ENCODE measurements at places on chromosomes 5 and 9.

DNA sequence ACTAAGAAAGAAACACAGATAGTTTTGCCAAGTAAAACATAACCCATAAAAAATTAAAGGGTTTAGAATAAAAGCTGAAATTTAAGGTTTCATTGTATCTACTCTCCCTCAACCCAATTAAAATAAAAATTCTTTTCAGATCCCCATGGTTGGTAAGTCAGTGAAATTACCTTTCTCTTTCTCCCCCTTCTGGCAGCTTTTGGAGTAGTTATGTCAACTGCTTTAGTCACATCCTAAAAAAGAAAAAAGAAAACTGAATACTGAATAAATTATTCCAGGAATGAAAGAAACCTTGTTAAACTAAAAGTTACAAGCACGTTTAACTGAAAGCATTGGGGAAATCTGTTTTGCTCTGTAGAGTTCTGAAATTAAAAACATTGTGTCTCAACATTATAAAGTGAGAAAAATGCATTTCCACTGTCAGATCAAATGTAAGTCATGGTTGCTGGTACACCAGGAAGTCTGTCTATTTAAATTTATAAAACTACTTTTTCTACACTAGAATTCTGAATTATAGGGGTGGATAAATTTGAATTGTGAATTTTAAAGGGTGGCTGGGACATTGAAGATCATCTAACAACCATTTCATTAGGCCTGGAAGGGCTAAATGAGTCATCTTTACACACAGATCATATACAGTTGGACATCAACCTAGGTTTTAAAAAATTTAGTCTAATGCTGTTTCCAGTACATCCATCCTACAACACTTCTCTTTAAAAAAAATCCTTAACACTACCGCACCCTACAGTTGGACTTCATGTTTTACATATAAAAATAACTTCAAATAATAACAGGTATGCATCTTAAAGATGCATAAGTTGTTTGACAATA is 24.7 kb downstream of the PSIP1 start:
- DNase-seq = peak; percentile 50

DNA sequence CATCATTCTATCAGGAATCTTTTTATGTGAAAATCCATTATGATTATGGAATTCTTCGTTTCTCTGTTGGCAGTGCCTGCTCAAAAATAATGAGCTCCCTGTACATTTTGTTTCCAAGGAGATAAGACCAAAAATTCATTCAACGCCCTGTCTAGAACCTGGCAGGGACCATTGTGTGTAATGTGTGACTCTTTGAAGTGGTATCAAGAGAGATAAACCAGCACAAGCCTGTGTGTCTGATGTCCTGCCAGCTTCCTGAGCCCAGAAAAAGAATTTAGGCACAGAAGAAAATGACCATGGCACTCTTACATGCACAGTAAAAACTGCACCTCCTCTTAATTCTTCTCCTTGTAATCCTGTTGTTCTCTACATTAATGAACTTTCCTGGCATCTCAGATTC is 177.4 kb downstream of the SAXO1 start:
- DNase-seq = no peak

DNA sequence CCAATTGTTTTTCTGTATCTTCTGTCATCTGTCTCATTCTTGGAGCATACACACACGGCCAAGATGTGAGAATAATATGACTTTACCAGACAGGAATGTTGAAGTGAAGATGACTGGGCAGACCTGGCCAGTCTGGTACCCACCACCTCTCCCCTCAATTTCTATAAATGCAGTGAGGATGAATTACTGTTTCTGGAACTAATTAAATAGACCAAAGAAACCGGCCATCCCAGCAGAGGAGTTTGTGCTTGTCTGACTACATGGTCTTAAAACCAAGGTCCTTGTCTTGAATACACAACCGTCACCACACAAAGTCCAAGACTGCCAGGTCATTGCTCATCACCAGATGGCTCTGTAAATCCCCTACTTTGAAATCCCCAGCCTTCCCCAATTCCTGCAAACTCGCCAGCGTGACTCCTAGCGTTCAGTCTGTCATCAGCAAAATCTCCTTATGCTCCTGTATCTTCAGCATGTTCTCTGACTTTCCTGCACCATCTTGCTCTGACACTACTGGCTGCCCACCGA is 147.2 kb downstream of the PDE4D start:
- no peak for DNase-seq

DNA sequence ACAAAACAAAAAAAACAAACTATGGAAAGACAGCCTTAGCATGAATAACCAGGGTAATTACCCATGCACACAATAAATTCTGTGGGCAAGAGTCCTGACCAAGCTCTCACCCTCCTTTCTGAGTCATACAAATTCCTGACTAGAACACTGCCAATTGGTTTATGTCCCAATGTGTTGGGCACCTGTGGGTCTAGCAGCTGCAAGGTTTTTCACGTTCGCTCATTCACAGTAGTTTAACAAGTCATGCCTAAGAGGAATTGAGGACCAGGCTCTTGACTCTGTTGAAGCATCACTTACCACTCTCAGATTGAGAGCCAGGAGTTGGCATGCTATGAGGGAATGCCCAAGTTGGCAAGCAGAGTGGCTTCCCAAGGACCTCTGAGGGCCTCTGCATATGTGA is 205.5 kb upstream of the SLC24A2 start:
- no peak for DNase-seq

DNA sequence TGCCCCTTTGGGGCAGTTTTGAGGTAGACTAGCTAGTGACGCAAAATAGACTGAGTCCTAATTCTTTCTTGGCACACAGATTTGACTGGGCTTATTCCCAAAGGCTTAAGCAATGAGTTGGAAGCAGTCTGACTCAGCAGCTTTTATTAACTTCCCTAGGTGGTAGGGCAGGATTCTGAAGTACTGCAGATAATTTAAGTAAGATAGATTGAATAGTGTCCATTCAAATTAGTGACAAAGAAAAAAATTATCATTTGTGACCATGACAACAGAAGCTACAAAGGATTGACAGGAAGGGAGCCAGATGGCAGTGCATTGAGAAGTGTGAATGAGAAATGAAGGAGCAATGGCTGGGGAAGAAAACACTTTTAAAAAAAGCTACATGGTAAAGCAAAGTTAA is 649.4 kb downstream of the CDH9 start:
- no peak for DNase-seq

DNA sequence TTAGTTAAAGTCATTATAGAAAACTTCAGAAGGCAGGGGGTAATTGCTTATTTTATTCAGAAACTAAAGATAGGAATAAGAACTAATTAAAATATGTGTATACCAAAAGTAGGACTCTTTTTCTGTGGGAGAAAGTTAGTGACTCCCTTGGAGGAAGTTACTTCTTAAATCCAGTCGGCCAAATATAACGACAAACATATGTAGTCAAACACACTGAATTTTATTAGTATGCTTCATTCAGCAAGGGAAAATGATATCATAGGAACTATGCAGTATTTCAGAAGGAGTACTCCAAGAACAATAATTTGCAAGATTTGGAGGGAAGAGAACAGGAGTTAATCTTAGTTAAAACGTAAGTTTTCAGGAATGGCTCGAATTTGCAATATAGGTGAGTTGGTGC is 432.6 kb downstream of the CYLC2 start:
- no peak for DNase-seq

DNA sequence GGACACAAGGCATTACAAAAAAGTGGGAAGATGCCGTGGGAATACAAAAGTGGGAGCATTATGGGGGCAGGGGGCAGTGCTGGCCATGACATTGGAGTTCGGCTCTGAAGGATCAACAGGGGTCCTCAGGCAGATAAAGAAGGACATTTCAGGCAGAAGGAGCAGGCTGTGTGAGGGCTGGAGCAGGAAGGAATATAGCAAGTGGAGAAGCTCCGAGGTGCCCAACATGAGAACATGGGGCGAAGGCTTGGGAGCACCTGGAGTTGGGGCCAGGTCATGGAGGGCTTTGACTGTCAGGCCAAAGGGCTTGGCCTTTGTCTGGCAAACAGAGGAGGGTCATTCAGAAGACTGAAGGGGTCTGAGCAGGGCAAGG is 2.5 kb downstream of the B4GALT7 start:
- no peak for DNase-seq

GRCh38 chr5:148352696-148353095 is 17.3 kb downstream of the SPINK9 start:
- DNase-seq = no peak

DNA sequence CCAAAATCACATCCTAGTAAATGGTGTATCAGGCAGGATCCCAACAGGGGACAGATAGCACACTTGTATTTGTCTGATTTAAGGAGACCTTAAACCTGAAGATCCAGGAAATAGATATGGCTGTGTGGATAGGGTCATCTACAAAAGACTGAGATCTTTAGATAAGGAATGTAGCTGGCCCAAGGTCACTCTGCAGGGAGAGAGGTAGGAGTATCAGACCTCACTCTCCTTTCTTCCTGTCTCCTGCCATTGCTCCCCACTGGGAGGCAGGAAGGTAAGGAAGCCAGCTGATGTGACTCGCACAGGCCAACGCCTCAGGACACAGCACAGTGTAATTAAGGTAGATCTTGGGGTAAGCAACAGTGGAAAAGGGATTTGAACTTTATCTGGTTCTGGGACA is 85.8 kb downstream of the PLPPR1 start:
- DNase-seq = no peak

GRCh38 chr5:120901199-120901598 is 437.1 kb downstream of the PRR16 start:
- no peak for DNase-seq

GRCh38 chr5:42612750-42613366 is 143.8 kb upstream of the CCDC152 start:
- DNase-seq = no peak

GRCh38 chr9:131668439-131669268 is 71.2 kb downstream of the RAPGEF1 start:
- peak; percentile 86 for DNase-seq

DNA sequence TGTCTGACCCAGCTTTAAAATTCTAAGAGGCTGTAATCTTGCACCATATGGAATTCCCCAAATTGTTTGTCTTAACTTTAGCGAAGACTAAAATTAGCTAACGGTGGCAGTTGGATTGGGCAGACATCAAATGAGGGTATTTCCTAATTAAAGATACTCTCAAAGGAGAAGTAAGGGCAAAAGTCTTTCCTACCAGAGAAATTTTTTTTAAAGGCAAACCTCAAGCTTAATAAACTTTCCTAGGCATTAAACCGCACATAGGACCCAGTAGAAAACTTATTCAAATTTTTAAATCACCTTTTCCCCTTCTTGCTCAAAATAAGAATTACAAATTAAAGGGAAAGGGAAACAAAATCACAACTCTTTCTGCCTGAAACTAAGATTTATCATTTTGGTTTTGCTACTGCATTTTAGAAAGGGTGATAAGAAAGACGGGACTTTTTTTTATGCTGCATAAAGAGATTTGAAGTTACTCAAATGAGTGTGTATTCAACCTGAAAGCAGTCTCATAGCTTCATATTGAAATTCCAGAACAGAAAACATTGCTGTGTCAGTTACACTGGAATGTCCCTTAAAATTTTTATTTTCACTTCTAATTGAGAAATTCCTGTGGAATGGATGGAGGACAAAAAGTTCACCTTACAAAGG is 189.1 kb upstream of the PTGER4 start:
- DNase-seq = no peak

DNA sequence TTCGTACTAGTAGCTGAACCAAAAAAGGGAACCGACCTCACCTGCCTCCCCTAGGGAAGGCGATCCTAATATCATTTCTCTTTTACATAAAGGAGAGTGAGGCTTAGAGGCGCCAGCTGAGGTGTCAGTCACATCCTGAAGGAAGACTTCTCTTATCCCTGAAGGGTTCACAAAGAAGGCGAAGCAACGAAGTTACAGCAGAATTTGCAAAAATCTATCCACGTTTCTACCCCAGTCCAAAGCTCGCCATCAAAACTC is 598 bp upstream of the KIAA1191 start:
- no peak for DNase-seq

DNA sequence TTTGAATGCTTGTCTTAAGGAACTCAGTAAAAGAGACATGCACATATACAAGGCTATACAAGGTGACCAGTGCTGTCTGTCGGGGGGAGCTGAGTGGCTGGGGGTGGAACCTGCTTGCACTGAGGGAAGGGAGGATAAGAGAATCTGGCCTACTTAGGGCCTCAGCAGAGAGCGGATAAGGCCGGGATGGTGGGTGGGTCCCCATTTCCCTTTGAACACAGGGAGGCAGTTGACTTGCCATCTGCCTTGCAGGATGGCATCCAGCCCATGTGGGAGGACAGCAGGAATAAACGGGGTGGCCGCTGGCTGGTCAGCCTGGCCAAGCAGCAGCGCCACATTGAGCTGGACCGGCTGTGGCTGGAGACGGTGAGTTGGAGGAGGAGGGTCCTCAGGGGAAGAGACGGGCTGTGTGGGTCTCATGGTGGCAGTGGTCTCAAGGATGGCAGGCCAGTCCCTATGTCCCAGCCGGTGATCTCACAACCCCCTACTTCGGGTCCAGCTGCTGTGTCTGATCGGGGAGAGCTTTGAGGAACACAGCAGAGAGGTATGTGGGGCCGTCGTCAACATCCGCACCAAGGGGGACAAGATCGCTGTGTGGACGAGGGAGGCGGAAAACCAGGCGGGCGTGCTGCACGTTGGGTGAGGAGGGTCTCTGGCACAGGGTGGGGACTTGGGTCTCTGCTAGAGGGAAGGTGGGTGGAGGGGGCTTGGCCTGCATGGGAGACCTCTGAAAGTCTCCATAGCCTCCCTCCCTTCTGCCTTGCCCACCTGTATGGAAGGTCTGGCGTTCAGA is 2.2 kb upstream of the TSPAN17 start:
- no peak for DNase-seq

- DNase-seq = no peak
Observed at GRCh38 chr5:37565062-37565670, 186.0 kb downstream of the WDR70 start.

GRCh38 chr9:76984486-76984885 is 35.0 kb upstream of the FOXB2 start:
- DNase-seq = no peak

DNA sequence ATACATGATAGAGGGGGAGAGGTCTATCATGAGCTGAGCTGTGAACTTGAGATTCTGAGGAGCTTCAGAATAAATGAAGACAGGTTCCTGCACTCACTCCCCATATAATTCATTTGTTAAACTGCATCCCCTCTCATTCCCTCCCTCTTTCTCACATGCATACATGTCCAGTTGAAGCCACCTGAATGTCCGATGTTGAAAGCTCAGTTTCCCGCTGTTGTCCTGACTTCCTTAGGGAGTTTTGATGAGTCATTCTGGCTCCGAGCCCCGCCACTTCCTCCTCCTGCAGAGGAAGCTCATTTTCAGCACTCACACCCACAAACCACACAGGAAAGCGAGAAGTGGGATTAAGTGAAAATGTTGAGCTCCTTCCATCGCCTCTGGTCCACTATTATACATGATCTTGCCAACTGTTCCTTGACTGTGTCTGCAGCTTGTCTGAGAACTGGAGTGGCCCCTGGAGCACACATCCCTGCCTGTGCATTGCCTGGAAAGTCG is 121.2 kb downstream of the CEMIP2 start:
- DNase-seq = no peak

DNA sequence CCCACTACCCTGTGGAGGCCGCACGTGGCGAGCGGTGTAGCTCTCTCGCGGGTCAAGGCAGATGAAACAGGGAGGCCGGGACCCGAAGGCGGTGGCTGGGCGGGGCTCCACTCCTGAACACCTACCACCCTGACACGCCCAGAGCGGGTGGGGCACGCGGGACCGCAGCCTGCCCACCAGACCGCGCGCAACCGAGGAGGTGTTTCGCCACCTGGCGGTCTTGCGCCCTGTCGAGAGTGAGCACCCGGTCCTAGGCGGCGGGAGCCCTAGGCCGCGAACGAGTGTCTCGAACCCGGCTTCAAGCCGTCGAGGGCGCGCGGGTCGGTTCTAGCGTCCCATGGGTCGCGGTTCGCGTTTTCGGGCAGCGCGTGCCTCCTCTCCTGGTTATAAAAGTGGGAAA is 2.2 kb upstream of the EXOSC3 start:
- no peak for DNase-seq

GRCh38 chr9:18447131-18447530 is 26.8 kb upstream of the ADAMTSL1 start:
- DNase-seq = no peak

Measured in CD4-positive, alpha-beta T cell (primary cell).